ENCODE measurements at places on chromosomes 12 and 14.
A peak's percentile ranks its signal among the peaks of the same experiment; 100 is the strongest.

- DNase-seq, result no peak
Observed at GRCh38 chr12:55676707-55677106, 31.0 kb downstream of the ITGA7 start.

GRCh38 chr14:90778571-90779255 lies 37.5 kb downstream of the TTC7B start:
- DNase-seq, result no peak

GRCh38 chr12:42373669-42374068 lies 47.7 kb downstream of the PPHLN1 start:
- no peak for DNase-seq

DNA sequence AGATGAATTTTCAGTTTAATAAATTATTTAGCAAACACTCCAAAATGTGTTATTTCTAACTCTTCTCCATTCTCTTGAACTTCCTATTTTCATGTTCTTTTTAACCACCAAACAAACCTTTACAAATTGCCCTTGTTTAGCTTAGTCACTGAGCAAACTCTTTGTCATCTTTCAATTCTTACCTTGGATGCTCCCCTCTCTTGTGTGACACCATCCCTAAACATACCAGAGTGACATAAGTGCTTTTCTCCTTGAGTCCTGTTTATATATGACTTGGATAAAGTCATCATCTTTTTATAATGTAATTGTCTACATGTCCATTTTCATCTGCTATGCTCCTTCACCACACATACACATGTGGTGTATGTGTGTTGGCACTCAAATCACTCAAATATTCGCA lies 3.4 kb upstream of the TMEM19 start:
- no peak for DNase-seq

- DNase-seq, result peak; percentile 79
Observed at GRCh38 chr14:106790189-106791036, 1264.0 kb downstream of the TMEM121 start.

GRCh38 chr12:82757059-82757458 lies 70.4 kb downstream of the TMTC2 start:
- DNase-seq, result no peak

GRCh38 chr12:91922139-91922538 lies 223.5 kb downstream of the BTG1 start:
- no peak for DNase-seq

DNA sequence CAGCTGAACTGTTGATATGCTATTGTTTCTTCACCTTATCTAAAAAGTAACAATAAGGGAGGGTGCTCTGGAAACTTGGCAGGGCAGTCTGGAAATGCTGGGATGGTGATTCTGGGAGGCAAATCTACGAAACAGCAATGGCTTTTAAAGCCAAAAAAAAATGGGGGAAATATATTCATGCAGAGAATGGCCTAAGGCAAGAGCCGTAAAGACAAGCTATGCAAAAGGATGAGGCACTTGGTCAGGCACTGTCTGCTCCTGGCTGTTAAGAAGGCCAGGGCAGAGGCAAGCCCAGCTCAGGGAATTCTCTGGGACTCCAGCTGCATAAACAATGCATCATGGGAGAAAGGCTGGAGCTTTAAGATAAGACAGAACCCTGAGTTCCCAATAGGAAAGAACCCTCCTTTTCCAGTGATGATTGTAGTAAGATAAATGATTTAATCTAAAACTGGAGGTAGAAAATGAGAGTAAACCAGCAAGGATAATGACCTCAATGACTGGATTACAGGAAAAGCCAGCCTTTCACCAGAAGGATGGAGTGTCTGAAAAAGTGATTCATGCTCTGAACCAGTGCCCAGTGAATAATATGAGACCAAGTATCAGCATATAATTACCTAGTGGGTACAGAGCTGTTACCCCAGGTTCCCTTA lies 46.0 kb downstream of the ITPR2 start:
- DNase-seq, result no peak

GRCh38 chr14:34356264-34356654 lies 105.8 kb downstream of the SPTSSA start:
- DNase-seq, result no peak

GRCh38 chr12:86719381-86719780 lies 463.2 kb upstream of the MGAT4C start:
- no peak for DNase-seq

GRCh38 chr12:39892146-39892545 lies 213.7 kb downstream of the SLC2A13 start:
- DNase-seq, result no peak

DNA sequence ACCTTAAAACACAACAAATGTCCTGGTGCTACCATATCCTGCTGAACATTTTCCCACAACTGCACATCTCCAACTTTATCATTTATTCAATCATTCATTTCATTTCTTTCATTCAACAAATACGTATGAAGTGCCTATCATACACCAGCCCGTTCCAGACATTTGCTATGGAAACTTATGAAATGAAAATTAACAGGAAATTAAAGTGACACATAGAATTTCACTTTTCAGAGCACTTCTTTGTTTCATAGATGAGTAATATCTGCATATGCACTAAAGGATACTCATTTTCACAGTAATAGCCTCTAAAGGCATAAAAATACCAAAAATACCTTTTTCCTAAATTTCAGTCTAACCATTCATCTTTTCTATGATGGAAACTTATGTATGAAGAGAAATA lies 12.6 kb downstream of the CNIH1 start:
- DNase-seq, result no peak

- no peak for DNase-seq
Observed at GRCh38 chr14:98167705-98168104, 1104.3 kb downstream of the BCL11B start.

- no peak for DNase-seq
Observed at GRCh38 chr12:11805680-11806079, 156.2 kb downstream of the ETV6 start.

- no peak for DNase-seq
Observed at GRCh38 chr12:45938566-45938965, 51.8 kb downstream of the SCAF11 start.

DNA sequence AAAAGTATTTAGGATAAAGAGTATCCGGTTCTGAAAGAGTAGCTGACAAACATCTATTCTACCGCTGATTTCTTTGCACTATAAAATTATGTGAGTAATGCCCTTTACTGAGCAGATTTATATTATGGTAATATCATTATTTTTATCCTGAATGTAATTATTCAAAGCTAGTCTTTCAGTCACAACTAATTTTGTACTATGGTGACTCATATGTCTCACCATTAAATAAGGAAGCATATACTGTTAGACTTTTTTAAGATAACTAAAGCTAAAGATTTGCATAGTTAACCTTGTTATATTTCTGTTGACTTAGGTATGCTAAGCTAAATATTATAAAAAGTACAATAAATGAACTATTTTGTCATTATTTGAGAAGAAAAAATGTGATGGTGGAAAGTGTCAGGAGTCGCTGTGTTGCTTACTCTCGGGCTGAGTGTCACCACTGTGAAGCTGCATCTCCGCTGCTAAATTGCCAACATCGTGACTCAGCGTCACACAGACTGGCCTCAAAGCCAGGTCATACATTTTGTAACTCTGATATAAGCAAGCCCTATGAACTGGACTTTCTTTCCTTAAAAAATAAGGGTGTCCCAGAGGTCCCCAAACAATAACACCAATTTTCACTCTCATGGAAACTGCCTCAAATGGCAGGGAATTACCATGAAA lies 69.1 kb upstream of the SSTR1 start:
- no peak for DNase-seq

- no peak for DNase-seq
Observed at GRCh38 chr12:68349921-68350606, 17.9 kb upstream of the MDM1 start.

DNA sequence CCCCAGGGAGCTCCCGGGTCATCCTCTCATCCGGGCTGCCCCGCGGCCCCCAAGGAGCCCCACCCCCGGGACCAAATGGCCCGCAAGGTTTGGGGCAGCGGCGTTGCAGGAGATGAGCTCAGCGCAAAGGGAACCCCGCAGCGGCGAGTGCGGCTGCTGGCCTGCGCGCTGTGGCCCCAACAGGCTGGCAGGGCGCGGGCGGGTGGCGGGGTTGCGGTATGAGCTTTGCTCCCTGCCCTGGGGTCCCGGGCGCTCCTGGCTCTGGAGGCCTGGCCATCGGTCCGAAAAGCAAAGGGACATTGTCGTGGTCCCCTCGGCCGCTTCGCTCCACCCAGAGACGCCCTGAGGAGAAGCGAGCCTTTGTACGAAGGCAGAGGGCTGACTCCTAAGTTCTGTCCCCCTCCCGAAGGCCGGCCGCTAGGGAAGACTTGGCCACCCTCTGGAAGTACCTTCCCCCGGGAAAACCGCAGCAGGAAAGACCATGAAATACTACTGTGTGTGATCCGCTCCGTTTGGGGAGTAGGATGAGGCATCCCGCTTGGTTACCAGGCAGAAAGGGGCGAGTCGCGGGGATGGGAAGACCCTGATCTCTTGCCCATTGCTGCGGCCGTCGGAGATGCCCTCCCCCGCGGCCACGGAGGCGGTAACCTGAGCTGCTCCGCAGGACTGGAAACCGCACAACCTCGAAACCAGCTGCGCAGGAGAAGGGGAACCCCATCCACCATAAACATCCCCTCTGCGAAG lies 620 bp upstream of the NID2 start:
- peak; percentile 20 for DNase-seq

DNA sequence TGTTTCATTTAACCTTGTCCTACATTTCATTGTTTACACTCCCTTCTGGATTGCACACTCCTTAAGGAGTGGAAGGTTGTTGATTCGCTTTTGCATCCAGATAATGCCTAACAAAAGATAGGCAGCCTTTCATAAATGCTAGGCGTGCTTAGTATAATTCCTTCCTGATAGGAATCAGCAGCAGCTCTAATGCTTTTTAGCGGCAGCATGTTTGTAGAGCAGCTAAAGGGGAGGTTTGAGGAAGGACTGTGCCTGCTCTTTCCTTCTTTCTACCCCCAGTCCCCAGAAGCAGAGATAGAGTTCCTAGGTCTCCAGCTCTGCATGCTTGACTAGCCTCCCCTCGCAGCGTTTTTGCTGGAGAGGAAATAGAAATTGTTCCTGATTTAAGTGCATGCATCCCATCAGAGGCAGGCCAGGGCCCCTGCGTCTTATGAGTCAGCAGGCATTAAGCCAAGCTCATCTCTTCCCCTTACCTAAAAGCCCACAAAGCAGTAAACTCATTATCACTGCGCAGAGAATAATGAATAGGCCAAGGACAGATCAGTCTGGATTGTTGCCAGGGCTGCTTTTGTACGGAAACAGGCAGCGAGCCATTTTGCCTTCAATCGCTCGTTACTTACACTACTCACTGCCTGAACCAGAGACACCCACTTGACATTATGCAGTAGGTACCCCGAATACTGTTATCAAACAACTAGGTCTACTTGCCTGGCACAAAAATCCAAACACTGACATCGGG lies 14.0 kb upstream of the TBPL2 start:
- DNase-seq, result no peak

DNA sequence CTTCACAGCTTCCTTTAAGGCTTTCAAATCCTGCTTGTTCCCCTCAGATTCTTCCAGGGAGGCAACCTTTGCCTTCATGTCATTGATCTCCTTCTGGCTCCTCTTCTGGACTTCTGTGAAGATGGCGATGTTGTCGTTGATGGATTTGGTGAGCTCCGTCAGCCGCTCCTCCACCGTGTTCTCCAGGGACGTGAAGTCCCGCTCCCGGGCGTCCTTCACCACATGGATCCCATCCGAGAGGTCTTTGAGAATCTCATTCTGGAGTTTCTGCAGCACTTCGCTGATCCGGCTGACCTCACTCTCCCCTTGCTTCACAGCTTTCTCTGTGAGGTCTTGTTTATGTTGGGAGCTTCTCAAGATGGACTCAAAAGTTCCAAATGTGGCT lies 7.9 kb downstream of the CKAP4 start:
- DNase-seq, result no peak

- DNase-seq, result no peak
Observed at GRCh38 chr14:85129921-85130320, 400.0 kb upstream of the FLRT2 start.

DNA sequence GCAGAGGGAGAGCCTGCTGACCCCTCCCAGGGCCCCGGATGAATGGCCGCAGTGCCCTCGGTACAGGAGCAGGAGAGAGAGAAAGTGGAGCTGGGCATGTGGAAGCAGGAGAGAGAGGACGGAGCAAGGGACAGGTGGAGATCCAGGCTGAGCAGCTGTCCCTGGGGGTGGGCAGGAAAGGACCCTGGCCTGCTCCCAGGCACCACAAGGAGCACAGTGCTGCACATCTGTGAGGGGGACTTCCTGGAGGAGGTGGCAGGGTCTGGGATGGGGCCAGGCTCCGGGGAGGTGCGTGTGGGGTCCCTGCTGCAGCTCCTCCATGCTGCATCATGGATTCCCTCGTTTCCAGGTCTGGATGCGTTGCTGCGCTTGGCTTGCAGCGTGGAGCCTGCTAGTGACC lies 13.0 kb upstream of the DLK1 start:
- no peak for DNase-seq

- peak; percentile 77 for DNase-seq
Observed at GRCh38 chr14:105944632-105945610, 418.5 kb downstream of the TMEM121 start.

- no peak for DNase-seq
Observed at GRCh38 chr14:28308734-28309133, 457.9 kb upstream of the FOXG1 start.

GRCh38 chr12:68406134-68406576 lies 74.0 kb upstream of the MDM1 start:
- DNase-seq, result no peak

- DNase-seq, result no peak
Observed at GRCh38 chr12:49895773-49896172, 7.9 kb downstream of the FAIM2 start.

GRCh38 chr14:58637391-58638230 lies at the start of gene DACT1:
Gene DACT1 (plus strand): TSS chr14:58637962. CDS start chr14:58638203, 241 bp downstream.
- peak; percentile 35 for DNase-seq

- DNase-seq, result no peak
Observed at GRCh38 chr12:33828326-33828725, 194.0 kb upstream of the ALG10 start.

DNA sequence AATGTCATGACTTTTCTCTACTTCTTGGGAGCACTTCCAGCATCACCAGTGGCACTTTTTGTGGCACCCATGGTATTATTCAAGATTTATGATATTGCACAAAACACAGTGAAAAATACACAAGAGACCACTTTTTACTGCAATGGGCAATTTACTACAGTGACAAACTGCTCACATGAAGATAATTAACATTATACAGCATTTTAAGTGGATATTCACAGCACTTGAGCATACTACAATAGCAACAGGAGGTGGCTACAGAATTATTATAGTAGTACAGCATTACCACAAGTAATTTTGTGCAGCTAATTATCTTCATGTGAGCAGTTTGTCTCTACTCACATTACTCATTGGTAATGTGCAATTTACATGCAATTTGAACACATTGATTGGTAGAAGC lies 18.3 kb downstream of the IL26 start:
- no peak for DNase-seq

GRCh38 chr12:130097798-130098255 lies 64.4 kb upstream of the FZD10 start:
- DNase-seq, result no peak
